Forelimb muscle (tissue), 1 donor: ENCODE measurements at places on chromosomes 2 and 18.

DNA sequence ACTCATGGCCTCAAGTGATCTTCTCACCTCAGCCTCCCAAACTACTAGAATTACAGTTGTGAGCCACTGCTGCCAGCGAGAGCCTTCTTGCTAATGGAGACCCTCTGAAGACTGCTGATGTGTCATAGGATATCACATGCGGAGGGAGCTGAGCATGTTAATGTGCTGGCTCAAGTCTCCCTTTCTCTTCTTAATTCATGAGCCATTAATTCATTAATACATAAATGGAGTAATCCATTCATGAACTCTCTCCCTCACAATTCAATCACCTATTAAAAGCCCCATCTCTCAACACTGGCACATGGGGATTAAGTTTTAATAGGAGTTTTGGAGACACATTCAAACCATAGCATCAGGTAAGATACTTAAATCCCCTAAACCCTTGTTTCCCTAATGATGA is 54.8 kb downstream of the SYT4 start:
- DNase-seq = no peak

DNA sequence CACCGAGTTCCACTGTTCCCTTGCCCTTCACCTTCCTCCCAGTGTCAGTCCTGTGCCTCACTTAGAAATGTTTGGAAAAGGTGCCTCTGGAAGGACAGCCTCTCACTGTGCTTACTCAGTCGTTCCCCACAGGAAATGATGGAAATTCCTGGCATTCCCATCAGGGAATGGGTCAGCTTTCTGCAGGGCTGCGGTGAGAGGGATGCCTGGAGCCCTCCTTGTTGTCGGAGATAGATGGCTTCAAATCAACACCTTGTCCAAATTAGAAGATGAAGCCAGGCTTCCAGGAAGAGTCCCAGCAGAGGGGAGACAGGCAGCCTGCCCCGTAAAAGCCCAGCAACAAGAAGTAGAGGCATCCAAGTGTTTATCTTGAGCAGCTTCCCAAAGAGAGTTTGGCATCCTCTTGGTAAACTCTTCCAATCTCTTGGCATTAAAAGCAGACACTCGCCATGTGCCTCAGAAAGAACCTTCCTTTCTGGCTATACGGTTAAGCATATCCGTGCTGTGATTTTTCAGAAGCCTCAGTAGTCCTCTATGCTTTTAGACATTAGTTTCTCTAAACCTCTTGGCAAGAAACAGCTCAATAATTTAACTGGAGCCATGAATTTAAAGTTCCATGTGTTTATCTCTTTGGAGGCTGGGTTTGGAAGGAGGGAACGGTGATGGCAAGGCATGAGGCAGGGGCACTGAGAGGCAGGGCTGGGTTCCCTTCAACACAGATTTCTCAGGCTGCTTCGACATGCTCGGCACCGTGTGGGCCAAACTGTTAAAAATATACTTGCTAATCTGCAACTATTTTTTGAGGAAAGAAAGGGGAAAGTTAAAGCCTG is 25.1 kb downstream of the COLEC12 start:
- DNase-seq = no peak

DNA sequence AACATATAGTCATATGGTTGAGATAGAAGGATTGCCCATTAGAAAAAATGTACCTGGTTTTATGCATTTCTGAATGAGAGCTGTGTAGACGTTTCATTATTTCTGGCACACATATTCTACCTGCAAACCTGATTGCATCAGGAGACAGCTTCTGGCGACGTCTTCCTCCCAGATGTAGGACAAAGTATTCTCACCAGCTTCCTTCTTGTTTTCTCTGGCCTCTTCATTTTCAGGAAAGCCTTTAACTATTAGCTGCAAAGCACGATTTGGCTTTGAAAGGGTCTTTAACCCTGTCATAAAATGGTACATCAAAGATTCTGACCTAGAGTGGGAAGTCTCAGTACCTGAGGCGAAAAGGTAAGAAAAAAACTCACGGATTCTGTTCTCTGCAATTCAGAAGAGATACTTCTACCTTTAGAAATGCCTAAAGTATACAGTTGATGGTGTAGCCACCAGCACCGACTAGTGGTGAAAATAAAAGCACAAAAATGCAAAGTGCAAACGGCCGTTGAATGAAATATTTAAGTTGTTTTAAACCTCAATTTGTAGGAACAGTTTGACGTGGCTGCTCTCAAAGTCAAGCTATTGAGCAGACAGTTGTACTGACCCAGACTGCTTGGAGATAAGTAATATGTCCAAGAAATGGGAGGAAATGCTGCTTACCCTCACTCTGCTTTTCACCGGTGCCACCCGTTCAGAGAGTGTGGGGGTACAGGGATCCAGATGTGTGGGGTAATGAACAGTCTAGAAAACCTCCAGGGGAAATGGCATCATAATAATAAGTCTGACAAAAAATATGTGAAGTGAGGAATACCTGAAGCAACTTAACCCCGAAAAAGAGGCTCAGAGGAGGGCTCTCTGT is 20.2 kb downstream of the IL18RAP start:
- DNase-seq = no peak

GRCh38 chr2:151153601-151154000 is 108.1 kb downstream of the RBM43 start:
- DNase-seq = no peak

DNA sequence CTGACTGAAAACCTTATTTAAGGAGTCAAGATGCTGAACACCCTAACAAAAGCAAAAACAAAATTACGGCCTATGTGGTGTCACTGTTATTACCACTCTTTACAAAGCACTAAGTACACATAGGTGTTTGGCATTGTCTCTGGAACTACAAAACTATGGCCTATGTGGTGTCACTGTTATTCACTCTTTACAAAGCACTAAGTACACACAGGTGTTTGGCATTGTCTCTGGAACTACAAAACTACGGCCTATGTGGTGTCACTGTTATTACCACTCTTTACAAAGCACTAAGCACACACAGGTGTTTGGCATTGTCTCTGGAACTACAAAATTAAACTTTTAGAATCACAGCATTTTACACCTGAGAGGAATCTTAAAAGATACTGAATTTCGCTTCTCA is 47.4 kb downstream of the SLC35F5 start:
- DNase-seq = no peak
